ENCODE measurements at places on chromosomes 4 and X. TPM values are rescaled to one million over a fixed set of nuclear protein-coding genes. Genes with fewer than 3 reads are reported as not detected.

DNA sequence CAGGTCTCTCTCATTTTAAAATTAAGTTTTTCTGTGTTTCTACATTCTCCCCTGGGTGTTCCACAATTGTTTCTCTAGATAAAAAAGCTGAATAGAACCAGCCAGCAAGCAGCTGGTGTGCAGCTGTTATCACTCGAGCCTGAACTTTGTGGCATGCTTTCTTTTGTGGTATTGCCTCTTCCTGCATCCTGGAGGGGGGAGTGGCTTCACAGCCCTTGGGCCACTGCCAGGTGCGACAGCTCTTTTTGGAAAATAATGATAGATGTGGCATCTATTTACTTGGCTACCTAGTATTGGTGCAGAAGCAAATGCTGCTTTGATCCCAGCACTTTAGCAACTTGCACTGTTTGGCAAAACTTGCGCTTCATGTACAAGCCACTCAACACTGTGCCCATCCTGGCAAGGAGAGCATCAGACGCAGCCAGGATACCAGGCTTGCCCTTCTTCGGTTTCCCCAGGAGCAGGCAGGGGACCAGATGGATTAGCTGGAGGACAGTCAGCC is 69.4 kb downstream of the HMGB2 start:
- DNase-seq: no peak

- no peak for DNase-seq
Observed at GRCh38 chrX:107374831-107375230, 74.6 kb upstream of the FRMPD3 start.

IBSP gene
- not detected for total RNA-seq

GPR50 gene
- not detected for total RNA-seq

- no peak for DNase-seq
Observed at GRCh38 chrX:2640436-2641150, 50.5 kb upstream of the CD99 start.

- DNase-seq: no peak
Observed at GRCh38 chr4:95183656-95184408, 364.9 kb downstream of the UNC5C start.

HHIP gene
- 143 TPM for total RNA-seq

- no peak for DNase-seq
Observed at GRCh38 chr4:118114720-118115119, 80.4 kb downstream of the NDST3 start.

DNA sequence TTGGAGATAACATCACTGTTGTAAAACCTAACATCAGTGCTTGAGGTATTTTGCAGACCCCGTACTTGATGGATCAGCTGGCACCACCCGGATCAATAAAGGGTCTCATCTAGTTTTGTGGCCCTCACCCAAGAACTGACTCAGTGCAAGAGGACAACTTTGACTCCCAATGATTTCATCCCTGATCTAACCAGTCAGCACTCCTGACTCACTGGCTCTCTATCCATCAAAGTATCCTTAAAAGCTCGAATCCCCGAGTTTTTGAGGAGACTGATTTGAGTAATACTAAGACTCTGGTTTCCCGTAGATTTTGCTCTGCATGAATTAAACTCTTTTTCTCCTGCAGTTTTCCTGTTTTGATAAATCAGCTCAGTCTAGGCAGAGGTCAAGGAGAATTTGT is 2498.1 kb downstream of the PCDH7 start:
- DNase-seq: no peak

PDCL2 gene
- total RNA-seq: not detected

DNA sequence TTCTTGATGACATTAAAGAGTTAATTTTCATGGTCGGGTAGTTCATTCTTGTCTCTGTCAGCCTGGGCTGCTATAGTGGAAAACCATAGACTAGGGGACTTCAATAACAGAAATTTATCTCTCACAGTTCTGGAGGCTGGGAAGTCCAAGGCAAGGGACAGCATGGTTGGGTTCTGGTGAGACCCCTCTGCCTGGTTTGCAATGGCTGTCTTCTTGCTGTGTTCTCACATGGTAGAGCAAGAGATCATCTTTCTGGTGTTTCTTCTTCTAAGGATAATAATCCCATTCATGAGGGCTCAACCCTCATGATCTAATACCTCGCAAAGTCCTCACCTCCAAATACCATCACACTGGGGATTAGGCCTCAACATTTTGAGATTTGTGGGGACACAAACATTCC is 50.1 kb downstream of the RHOH start:
- DNase-seq: no peak

DNA sequence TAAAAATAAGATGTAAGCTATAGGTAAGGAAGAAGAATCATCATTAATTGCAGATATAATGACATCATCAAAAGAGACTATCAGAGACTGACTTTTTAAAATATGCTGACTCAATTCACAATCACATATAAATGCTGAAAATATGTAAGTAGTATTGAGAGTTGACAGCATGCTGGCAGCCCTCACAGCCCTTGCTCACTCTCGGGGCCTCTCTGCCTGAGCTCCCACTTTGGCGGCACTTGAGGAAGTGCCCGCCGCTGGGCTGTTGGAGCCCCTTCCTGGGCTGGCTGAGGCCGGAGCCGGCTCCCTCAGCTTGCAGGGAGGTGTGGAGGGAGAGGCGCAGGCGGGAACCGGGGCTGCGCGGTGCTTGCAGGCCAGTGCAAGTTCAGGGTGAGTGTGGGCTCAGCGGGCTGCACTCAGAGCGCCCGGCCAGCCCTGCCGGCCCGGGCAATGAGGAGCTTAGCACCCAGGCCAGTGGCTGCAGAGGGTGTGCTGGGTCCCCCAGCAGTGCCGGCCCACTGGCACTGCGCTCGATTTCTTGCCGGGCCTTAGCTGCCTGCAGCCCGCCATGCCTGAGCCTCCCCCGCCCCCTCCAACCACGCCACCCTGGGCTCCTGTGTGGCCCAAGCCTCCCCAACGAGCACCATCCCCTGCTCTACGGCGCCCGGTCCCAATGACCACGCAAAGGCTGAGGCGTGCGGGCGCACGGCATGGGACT is 68.9 kb downstream of the RAB28 start:
- DNase-seq: no peak

GRCh38 chr4:186808630-186809018 is 85.0 kb upstream of the FAT1 start:
- DNase-seq: no peak

BEX5 gene
- total RNA-seq: not detected

GRCh38 chr4:128675083-128675482 is 134.4 kb upstream of the JADE1 start:
- no peak for DNase-seq

USP17L13 gene
- total RNA-seq: not detected

APBB2 gene
- total RNA-seq: 122 TPM

WDFY3 gene
- 104 TPM for total RNA-seq

DNA sequence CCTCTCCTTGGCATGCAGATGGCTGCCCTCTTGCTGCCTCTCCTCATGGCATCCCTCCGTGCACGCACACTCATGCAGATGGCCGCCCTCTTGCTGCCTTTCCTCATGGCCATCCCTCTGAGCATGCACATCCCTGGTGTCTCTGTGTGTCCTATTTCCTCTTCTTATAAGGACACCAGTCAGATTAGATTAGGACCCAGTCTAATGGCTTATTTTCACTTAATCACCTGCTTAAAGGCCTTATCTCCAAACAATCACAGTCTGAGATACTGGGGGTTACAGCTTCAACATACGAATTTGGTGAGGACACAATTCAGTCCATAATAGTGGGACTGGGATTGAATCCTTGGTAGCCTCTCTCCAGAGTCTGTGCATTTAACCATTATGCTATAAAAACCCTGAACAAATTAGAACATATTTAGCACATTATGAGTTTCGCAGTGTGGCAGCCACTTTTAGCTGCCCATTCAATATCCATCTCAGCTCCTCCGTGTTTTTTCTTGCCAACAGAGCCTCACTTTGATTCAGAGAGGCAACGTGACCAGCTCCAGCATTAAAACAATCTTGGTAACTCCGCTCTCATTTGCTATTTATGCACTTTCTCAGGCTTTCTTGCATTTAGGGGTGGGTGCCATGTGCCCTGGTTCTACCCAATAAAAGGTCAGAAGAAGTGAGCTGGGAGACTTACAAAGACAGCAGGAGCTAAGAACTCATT is 26.2 kb upstream of the TMEM150C start:
- no peak for DNase-seq

- DNase-seq: no peak
Observed at GRCh38 chr4:185654965-185655554, 119.8 kb upstream of the PDLIM3 start.

DNA sequence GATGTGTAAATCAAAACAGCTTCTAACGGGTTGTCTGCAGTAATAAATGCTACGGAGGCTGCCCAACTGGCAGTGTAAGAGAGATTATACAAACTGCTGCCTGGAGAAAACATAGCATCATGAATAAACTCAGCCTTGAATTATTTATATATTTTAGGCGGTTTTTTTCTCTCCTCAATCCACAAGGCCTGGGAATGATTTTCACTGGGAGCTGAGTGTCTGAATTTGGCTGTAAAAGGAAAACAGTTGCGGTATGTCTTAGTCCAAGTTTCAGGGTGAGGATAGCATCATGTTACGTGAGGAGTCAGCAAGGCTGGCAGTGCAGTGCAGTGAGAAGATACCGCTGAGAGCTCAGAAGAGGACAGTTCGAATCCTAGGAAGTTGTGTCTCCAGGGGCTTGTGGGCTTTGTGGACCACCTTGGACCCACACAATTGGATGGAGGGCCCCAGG is 291.5 kb upstream of the BOD1L1 start:
- no peak for DNase-seq

- DNase-seq: no peak
Observed at GRCh38 chr4:8274765-8275547, 5.4 kb downstream of the HTRA3 start.

GRCh38 chr4:41643331-41643730 is 105.2 kb downstream of the PHOX2B start:
- no peak for DNase-seq

Measured in glomerular endothelial cell (primary cell).